ENCODE measurements at places on chromosomes 13 and 19.

GRCh38 chr19:54558339-54558738 is 15.3 kb upstream of the LILRA2 start:
- DNase-seq, result no peak

- no peak for DNase-seq
These were observed 13.7 kb upstream of the FCER2 start for GRCh38 chr19:7715671-7716070.

- DNase-seq, result no peak
These were observed 5.5 kb downstream of the MKNK2 start for GRCh38 chr19:2045501-2046045.

- DNase-seq, result no peak
These were observed 10.2 kb upstream of the CCDC97 start for GRCh38 chr19:41299755-41300089.

DNA sequence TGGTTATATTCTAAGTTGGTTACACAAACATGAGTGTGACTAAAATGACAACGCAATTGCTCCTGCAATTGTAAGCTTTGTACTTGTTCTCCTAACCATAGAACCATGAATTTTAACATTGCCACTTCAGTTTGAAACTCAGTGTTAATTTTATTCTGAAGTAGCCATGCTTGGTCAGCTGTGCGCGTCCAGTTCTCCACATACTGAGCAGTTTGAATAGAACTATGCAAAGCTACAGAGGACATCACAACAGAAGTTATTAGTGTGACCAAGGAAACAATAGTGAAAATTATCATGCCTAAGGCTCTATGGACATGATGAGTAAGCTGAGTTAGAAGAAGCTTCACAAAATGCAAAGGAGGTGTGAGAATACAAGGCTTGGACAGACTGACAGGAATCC is 19.6 kb upstream of the ZNF100 start:
- no peak for DNase-seq

- DNase-seq, result peak; percentile 84
These were observed 10.1 kb upstream of the CD22 start for GRCh38 chr19:35318679-35319448.

GRCh38 chr13:113245849-113246796 is 36.7 kb downstream of the CUL4A start:
- DNase-seq, result no peak

DNA sequence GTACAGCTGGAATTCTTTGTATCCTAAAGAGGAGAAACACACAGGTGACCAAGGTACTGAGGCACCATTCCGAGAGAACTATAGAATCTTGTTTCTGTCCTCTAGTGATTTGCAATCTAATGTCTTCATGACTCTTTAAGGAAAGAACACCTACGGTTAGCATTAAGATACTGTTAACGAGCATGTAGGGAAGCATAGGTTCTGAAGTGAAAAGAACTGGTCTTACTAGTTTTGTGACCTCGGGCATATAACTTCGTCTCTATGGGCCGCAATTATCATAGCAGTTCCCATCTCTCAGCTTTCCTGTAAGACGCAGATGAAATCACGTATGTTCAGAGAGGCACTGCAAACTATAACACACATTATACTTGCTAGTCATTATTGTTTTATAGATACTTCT is 193.0 kb upstream of the NBEA start:
- no peak for DNase-seq

Measured in A549 (cell line).